ENCODE measurements at places on chromosomes 3 and 15.

GRCh38 chr3:114420072-114420471, 126.2 kb downstream of the TIGIT start:
- DNase-seq, result no peak

DNA sequence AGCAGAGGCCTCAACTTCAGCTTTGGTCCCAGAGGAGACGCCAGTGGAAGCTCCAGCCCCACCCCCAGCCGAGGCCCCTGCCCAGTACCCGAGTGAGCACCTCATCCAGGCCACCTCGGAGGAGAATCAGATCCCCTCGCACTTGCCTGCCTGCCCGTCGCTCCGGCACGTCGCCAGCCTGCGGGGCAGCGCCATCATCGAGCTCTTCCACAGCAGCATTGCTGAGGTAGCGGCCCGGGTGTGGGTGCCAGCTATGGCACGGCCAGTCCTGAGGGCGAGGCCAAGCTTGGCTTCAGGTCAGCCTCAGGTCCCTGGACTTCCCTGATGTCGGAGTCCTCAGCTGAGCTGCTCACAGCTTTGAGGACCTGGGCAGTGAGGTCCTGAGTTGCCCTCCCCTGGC, 5.7 kb upstream of the STAB1 start:
- DNase-seq, result no peak

GRCh38 chr15:52635908-52636307, 43.3 kb downstream of the ATOSA start:
- no peak for DNase-seq

DNA sequence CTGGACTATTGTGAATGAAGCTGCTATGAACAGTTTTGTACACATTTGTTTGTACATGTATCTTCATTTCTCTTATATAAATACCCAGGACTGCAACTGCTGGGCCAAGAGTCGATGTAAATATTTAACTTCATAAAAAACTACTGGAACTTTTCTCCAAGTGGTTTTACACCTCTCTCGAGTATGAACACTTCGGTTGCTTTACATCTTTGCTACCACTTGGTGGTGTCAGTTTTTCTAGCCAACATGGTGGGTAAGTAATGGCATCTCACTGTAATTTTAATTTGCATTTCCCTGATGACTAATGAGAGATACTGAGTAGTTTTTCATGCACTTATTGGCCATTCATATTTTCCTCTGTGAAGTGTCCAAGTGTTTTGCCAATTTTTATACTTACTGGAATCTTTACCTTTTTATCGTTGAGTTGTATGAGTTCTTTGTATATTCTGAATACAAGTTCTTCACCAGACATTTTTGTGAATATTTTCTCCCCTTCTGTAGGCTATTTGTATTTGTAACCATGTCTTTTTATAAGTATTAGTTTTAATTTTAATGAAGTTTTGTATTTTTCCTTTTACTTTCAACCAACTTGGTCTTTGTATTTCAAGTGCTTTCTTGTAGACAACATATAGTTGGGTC, 44.4 kb downstream of the PCOLCE2 start:
- DNase-seq, result no peak

GRCh38 chr3:158430448-158430847, 140.5 kb upstream of the MLF1 start:
- no peak for DNase-seq

GRCh38 chr3:112561484-112561733, 353 bp downstream of the ATG3 start:
- DNase-seq, result no peak

- peak; percentile 80 for DNase-seq
These were observed at the start of gene FSTL1 for GRCh38 chr3:120450600-120451271. Gene FSTL1, minus strand, starts transcription at chr3:120450992. Its CDS starts 246 bp downstream, at chr3:120450746.

DNA sequence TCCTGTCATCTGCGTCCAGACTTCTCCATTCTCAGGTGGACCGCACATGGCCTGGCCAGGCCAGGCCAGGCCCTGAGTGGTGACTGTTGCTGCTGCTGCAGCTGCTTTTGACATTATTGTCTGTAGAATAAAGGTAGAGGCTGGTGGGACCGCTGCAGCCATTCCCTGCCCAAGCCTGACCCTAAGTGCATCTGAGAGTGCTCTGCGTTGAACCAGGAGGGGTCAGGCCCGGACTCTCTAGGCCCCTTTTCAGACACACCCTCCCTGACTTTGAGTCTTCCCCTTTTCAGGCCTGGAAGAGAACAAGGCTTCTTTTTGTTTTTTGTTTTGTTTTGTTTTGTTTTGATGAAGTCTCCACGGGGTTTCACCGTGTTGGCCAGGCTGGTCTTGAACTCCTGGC, 54.6 kb upstream of the FLNB start:
- no peak for DNase-seq

GRCh38 chr3:45966371-45966791, 23.1 kb downstream of the CXCR6 start:
- no peak for DNase-seq

DNA sequence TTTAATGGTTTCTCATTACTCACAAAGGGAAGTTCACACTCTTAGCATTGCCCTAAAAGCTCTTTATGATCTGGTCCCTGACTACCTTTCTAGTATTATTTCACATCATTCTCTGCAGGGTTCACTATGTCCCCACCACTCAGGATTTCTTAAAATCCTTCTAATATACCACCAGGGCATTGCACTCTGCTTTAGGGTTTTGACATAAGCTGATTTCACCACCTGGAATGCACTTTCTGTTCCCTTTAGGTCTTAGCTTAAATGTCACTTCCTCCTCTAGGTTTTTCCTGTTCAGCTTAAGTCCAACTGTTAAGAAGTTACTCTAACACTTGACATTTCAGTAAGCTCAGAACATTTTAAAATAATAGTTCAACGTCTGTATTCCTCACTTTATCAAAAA, 81.7 kb downstream of the HCN4 start:
- no peak for DNase-seq

GRCh38 chr15:70593795-70594194, 169.6 kb downstream of the UACA start:
- no peak for DNase-seq

DNA sequence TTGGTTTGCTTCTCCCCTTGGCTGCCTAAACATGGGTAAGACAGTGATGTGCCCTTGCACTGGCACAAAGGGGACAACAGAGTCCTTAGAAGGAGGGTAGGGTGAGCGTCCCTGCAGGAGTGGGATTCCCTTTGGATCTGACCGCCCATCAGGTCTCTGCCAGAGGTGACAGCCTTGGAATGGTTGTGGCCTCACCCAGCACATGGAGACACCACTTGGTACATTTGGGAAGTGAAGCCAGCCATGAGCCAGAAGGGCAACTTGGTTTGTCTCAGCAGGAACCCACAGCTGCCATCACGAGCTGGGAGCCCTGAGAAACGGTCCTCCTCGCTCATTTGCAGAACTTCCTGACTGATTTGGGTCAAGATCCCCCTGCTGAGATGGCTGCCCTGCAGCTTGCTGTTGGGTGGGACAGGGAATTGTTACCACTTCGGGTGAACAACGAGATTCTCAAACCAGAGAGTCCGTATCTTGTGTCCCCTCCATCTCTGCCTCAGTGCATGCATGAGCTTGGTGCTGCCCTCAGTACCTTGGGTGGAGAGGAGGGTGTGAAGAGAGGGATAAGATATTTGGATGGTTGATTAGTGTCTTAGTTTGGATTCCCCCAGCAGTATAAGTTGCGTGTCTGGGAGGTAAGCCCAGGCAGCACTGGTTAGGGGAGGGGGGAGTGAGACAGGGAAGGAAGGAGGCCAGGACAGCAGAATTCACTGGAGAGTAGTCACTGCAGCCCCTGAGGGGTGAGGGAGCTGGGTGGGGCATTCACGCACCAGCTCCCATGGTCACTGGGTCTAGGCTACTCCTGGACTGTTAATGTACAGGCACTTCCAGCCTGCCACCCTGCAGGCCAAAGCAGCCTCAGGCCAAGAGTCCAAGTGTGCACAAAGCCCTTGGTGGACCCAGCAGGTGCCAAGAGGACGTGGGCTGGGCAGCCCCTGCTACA, 168.8 kb upstream of the TOPAZ1 start:
- DNase-seq, result no peak

GRCh38 chr15:63022663-63023062, 19.9 kb upstream of the TPM1 start:
- DNase-seq, result no peak

Measured in neuronal stem cell (in vitro differentiated cells).